ENCODE measurements at places on chromosomes 3 and 15.

GRCh38 chr3:54625805-54626787, 301.8 kb downstream of the LRTM1 start:
- no peak for DNase-seq

DNA sequence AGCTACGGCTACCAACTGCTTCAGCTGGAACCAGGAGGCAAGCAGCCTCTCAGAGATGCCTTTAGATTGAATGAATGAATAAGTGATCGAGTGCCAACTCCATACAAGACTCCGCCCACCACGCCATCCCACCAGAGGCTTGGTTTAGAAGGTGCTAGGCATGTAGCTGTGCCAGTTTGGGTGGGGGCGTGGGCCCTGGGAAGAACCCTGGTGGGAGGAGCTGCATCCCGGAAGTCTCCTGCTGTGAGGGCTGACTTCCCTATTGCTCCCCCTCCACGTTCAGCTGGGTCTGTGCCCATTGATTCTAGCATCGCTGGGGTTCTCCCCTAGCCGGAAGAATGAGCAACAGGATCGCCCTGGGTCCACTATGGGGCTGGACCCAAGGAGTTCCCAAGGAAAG, 20.9 kb downstream of the LINGO1 start:
- DNase-seq = no peak

DNA sequence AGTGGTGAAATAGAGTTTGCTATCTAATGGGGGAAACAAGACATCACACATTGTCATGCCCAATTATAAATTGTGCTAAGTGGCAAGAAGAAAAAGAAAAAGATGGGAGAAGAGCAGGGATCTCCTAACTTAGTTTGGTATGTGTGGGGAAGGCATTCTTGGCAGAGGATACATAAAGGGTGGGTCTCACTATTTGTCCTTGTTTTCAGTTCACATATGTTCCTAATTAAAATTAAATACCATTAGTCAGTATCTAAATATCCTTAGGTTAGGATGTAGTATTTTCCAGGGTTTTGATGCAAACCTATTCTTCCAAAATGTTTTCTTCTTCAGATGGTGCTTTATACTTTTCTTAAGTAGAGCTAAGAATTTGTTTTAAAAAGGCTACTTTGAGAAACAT, 173.7 kb downstream of the B3GALNT1 start:
- no peak for DNase-seq

GRCh38 chr15:69852916-69853315, 244.8 kb downstream of the TLE3 start:
- DNase-seq = no peak

DNA sequence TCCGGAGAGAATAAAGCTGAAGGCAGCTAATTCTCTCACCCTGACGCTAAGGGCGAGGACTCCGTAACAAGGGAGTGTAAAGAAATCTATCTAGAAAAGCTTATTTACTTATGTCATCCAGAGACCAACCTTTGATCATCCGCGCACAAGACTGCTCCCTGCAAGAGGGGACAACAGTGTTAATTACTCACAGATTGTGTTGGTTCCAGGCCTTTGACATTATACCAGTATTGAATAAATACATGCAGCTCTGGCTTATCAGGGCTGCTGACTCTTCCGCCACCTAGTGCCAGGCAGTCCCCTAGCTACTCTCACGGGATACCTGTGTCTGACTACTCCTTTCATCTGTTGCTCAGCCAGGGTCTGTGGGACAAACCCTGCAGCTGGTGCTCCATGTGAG, 211.7 kb downstream of the DTWD1 start:
- DNase-seq = no peak

DNA sequence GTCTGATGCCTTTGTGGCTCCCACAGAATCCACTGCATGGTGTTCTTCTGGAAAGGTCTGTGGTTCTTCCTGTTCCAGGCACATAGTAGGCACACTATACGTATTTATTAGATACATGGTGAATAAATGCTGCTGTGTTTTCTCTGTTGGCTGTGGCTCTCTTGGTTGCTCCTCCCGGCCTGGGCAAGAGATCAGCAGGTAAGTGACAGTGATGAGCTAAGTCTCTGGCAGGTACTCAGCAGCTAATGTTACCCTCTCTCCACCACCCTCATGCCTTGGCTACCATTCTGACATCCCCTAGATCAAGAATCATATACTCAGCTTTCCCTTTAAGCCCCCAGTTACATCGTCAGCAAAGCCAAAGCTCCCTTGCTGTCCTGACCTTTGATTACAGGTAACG, 8.4 kb downstream of the SV2B start:
- no peak for DNase-seq

DNA sequence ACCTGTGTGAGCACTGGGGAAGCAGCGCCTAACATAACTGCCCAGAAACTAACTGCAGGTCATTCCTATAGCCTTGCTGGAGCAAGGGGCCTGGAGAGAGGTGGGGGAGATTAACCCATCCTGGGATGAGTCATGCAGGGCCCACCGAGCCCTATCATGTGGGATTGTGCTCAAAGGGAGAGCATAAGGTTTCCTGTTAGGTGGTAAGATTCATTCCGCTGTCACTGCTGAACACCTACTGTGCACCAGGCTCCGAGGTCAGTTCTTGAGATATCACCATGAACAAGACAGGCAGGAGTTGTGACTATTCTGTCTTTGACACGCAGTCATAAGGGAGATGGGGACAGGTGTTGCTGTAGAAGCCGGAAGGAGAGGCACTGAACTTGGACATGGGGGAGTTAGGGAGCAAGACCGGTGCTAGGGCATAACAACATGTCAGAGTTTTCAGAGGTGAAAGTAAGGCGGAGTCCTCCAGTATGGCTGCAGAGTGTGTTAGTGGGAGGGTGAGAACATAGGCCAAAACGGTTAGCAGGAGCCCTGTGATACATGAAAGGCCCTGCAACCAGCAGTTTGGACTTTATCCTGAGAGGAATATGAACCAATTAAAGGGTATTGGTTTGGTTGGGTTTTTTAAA, 2.4 kb downstream of the SLC25A38 start:
- no peak for DNase-seq

DNA sequence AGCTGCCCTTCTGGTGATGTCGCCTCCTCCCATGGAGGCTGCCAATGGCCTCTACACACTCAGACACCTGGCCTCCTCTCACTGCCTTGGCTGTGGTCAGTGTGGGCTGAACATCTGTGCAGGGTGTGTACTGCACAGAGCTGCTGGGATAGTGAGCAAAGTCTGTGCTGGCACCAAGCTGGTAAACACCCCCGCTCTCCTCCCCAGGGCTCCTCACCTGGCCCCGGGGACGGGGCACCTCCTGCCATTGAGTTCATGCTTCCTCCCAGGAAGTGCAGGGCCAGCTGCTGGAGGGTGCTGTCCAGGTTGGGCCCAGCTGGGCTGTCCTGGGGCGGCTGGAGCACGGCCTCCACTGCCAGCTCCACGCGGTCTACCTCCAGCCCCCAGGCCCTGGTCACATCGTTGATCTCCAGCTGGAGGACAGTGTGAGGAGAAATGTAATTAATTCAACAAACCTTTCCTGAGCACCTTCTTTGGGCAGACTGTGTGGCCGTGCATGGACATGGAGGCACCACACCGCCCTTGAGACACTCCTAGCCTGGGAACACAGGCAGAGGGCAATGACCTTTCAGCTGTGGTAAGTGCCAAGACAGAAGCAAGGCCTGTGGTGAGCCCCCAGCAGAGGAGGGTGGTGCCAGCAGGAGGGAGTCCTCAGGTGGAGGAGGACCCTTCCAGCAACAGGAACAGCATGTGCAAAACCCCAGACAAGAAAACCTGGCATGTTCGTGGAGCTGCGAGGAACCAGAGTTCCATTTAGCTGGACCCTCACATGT, 6.8 kb downstream of the STOML1 start:
- DNase-seq = no peak

DNA sequence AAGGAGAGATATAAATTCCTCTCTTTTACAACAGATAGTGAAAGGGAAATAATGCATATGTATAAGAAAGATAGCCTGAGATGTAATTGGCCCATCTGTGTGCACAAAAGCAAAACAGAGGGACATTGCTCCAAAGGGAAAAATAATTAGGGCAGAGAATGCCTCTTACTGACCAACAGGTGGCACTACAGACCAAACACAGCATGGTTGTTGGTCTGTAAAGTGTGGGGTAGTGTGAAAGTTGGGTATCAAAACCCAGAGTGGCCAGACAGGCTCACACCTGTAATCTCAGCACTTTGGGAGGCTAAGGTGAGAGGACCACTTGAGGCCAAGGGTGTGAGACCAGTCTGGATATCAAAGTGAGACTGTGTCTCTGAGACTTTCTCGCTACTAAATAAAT, 4.5 kb upstream of the TLNRD1 start:
- DNase-seq = peak; percentile 40

GRCh38 chr3:127853681-127854080, 31.4 kb upstream of the MGLL start:
- DNase-seq = no peak

GRCh38 chr15:31266712-31267111, 59.9 kb upstream of the KLF13 start:
- DNase-seq = no peak

- no peak for DNase-seq
Observed at GRCh38 chr3:44680921-44681455, 31.5 kb upstream of the ZNF502 start.

GRCh38 chr3:152843955-152844354, 9.0 kb downstream of the P2RY1 start:
- no peak for DNase-seq

GRCh38 chr3:54309601-54310000, 187.2 kb downstream of the CACNA2D3 start:
- DNase-seq = no peak

Measured in CD4-positive, alpha-beta T cell treated with Interleukin-12 subunit alpha and Interleukin-12 subunit beta, for 1 hour (primary cell).